ENCODE measurements at places on chromosomes 5 and 9. TPM values are rescaled to one million over a fixed set of nuclear protein-coding genes. Genes with fewer than 3 reads are reported as not detected.

DNA sequence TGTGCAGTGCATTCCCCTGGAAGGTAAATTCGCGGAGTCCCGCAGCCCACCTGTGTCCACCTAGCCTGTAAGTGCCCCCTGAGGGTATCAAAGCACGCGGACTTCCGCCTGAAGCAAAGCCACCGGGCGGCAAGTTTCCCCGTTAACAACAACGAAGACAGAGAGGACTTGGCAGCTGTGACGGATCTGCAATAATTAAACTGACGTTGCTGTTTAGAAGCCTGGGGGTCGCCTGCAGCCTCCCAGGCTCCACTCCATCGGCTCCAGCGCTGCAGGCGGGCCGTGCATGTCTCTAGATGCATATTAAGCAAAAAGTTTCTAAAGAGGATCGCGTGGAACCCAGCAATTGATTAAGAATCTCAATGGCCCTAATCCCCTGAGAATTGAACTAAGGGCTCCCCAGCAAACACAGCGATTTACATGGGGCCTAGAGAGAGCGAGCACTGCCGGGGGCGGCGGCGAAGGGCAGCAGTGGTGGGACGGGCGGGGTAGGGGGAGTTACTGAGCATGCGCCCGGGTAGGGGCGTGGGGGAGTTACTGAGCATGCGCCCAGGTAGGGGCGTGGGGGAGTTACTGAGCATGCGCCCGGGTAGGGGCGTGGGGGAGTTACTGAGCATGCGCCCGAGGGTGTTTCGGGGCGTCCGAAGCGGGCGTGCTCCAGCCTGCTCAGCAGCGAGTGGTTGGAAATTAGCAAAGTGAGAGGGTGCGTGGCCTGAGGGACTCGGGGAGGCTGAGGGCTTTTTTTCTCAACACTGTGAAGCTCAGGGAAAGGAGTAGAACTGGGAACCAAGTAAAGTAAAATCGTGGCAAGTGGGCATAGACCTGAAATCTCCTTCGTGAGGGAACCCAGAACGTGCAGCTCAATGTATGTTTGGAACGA, 255.2 kb downstream of the DOCK8 start:
- H3K27ac ChIP-seq = no peak overlapping the region
- H3K36me3 ChIP-seq = no peaks in the 10 kb centered on the region
- H3K4me1 ChIP-seq = peaks cover 5% of the 10 kb centered on the region

DNA sequence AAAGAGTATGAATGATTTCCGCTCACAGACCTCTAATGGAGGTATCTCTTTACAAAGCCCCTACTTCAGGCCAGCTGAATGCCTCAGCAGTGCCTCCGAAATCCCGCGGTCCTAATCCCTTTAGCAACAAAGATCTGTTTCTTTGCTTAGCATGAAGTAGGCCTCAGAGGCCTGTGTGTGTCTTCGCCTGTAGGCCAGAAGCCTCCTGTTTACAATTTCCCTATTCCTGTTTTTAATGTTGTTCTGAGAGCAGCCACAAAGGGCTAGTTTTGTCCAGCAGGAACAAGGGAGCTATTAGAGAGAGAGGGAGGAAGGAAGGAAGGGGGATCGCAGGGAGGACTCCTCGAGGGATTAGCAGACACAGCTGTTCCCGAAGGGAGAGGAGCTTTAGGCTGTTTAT, 166.4 kb upstream of the SPRY4 start:
- DNase-seq = no peak
- H3K27ac ChIP-seq = no peak overlapping the region
- no peaks in the 10 kb centered on the region for H3K27me3 ChIP-seq

Gene ADCY2
- total RNA-seq = 5.7 TPM

Gene PPIC
- 51.9 TPM for total RNA-seq
